Sigmoid colon (tissue), 7 donors: ENCODE measurements at places on chromosomes 2 and 18. TPM values are rescaled to one million over a fixed set of nuclear protein-coding genes. Genes with fewer than 3 reads are reported as not detected.

DNA sequence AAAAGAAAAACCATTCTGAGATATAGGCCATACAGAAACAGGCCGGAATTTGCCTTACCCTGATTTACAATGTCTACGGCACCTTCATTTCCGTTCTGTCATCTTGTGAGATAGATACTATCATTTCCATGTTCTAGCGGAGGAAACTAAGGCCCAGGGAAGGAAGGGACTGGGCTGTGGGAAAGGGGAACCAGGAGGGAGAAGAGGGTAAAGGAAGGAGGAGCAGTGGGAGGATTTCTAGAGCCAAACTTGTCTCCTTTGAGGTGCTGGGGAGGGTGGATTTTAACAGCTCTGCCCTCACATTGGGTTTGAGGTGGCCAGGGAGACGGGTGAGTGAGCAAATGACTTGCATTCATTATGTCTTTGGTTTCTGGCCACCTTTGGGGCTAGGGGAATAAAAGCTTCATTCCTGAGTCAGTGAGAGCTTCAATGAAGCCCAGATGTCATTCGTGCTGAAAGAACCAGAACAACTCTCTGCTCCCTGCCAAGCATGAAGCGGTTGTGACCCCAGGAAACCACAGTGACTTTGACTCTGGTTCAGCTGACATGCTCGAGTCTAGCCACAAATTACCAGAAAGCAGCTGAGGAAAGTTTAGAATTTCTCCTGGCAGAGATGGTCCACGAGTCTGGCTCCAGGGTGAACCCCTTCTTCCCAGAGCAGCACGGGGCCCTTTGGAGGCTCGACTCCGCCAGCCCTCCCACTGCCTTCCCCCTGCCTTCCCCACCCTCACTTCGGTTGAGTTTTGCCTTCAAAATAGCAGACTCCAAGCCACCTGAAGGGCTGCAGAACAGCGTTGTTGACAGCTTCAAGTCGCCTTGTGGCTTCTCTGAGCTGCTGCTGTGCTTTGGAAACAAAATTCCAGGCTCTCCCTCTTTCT lies 3.8 kb downstream of the ACTG2 start:
- peaks cover 48% of the 10 kb centered on the region for H3K36me3 ChIP-seq
- peak; percentile 59 for DNase-seq
- H3K4me3 ChIP-seq: peak overlapping the region; percentile 58
- peak overlapping the region; percentile 92 for H3K27ac ChIP-seq

DNA sequence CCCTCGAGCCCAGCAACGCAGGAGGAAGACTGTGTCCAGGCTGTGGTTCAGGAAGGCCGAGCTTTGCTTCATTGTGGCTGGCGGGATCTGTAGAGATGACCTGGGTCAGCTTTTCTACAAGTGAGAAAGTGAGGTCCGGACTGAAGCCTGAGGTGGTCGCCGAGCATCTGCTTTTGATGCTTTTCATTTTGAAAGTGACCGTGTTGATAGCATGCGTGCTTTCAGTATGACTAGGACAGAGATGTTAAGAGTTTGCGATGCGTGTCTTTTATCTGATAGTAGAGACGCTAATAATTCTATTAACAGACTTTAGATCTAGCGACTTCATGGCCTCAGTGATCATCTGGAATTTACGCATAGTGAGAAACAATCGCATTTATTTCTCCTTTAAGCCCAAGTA lies 28.1 kb downstream of the CTDP1 start:
- DNase-seq: peak; percentile 26
- no peak overlapping the region for H3K4me3 ChIP-seq
- peaks cover 5% of the 10 kb centered on the region for H3K36me3 ChIP-seq

DNA sequence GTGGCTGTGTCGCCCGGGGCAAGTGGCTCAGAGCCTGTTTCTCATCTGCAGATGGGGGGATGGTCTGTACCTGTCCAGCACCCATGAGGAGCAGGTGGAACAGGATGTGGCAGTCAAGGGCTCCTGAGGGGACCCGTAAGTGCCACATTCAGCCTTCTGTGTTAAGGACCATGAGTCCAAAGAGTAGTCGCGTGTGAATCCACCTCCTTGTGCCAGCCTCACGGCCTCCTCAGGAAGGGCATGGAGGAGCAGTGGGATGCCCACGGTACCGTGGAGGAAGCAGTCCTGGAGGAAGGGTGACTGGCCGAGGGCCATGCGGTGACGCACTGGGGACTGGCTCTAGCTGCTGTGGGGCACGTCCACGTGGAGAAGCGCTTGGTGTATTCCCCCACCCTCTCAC lies 61.1 kb downstream of the ODC1 start:
- no peak for DNase-seq
- no peaks in the 10 kb centered on the region for H3K27me3 ChIP-seq
- H3K4me1 ChIP-seq: peaks cover 31% of the 10 kb centered on the region
- H3K4me3 ChIP-seq: no peak overlapping the region

DNA sequence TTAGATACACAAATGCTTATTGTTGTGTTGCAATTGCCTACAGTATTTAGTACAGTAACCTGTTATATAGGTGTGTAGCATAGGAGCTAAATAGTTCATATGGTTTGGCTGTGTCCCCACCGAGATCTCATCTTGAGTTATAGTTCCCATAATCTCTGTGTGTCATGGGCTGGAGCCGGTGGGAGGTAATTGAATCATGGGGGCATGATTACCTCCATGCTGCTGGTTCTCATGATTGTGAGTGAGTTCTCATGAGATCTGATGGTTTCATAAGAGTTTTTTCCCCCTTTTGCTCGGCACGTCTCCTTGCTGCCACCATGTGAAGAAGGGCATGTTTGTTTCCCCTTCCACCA lies 190.5 kb upstream of the SESTD1 start:
- H3K4me1 ChIP-seq: no peaks in the 10 kb centered on the region
- H3K27ac ChIP-seq: no peak overlapping the region
- H3K4me3 ChIP-seq: no peak overlapping the region

RUFY4 gene
- total RNA-seq: not detected
